AG04450 (cell line): ENCODE measurements at places on chromosomes 7 and 10. TPM values are rescaled to one million over a fixed set of nuclear protein-coding genes. Genes with fewer than 3 reads are reported as not detected.

DNA sequence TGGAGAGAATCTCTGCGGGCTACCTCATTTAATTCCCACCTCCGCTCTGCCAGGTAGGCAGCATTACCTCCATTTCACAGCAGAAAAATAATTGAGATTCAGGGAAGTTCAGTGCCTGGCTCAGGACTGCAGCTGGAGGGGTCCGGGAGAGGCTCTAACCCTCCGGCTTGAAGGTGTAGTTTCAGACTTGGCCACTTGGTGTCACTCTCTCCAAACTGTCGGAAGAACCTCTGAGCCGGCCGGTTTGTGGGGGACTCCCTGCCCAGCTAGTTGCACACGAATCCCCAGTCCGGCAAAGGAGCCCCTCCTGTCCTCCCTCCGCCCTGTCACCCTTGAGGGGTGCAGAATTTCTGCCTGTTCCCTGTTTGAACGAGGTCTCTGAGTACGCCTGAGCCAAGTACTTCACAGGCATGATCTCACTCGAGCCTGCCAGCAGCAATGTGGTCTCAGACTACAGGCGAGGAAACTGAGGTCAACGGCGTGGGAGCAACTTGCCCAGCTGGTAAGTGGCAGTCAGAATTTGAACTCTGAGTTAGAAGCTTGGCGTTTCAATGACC lies 144.7 kb upstream of the ZNF716 start:
- no peak for DNase-seq

GRCh38 chr7:46960970-46961369 lies 620.9 kb downstream of the TNS3 start:
- DNase-seq = no peak

- no peak for DNase-seq
Measured at GRCh38 chr10:88471899-88472298, 111.2 kb downstream of the RNLS start.

DNA sequence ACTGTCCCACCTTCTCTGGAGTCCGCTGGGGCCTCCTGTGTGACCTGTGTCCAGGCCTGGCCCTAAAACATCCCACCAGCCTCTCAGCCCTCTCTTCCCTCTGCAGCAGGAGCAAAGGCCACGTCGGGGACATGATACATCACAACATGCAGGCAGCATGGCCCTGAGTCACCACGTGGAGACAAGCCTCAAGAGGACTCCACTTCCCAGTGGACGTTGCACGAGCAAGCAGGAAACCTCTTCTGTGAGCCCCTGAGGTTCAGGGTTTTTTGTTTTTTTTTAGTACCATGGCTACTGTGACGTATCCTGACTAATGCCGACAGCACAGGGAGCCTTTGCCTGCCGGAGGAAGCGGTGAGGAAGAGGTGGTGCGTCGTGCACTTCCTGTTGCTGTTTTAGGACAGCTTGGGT lies 165.9 kb downstream of the DNAJB6 start:
- DNase-seq = no peak

DNA sequence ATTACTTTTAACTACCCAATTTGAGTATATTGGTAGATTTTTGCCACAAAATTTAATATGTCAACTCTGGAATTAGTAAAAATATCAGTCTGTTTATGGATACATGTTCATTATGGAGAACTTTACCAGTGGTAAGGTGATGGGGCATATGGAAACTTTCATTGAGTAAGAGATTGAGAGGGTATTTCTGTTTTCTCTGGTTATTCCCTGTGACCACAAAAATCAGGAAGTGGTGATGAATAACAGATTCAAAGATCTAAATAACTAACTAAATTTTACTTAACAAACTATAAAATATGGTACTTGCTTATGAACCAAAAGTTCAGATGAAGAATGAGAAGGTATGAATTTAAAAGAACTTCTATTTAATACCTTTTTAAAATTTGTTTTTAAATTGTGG lies 22.1 kb upstream of the STEAP4 start:
- DNase-seq = no peak

- peak; percentile 79 for DNase-seq
Measured at GRCh38 chr7:124459101-124460055, 306.2 kb downstream of the GPR37 start.

GRCh38 chr10:122051609-122052385 lies 62.8 kb downstream of the TACC2 start:
- peak; percentile 29 for DNase-seq

- DNase-seq = no peak
Measured at GRCh38 chr7:21941611-21942141, 4.0 kb downstream of the CDCA7L start.

DNA sequence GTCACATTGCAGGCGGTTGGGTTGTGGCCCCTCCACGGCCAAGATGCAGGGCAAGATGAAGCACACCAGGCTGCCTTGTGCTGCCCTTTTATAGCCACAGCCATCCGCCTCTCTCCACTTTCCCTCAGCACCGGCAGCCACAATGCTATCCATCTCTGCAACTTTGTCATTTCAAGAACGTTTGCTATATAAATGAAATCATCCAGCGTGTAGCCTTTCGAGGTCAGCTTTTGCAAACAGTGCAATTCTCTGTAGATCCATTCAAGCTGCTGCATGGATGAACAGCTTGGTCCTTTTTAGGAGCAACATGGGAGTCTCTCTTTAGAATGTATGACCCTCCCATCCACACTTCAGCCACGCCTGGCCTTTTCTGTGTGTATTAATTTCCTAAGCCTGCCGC lies 6.4 kb upstream of the IL15RA start:
- no peak for DNase-seq

Gene ACTL6B
- polyA plus RNA-seq = not detected in 2 replicates

Gene HOXA1
- 2.6 and 2.9 TPM in 2 replicates for polyA plus RNA-seq
